ELR (cell line): ENCODE measurements at places on chromosomes 2 and 18.

DNA sequence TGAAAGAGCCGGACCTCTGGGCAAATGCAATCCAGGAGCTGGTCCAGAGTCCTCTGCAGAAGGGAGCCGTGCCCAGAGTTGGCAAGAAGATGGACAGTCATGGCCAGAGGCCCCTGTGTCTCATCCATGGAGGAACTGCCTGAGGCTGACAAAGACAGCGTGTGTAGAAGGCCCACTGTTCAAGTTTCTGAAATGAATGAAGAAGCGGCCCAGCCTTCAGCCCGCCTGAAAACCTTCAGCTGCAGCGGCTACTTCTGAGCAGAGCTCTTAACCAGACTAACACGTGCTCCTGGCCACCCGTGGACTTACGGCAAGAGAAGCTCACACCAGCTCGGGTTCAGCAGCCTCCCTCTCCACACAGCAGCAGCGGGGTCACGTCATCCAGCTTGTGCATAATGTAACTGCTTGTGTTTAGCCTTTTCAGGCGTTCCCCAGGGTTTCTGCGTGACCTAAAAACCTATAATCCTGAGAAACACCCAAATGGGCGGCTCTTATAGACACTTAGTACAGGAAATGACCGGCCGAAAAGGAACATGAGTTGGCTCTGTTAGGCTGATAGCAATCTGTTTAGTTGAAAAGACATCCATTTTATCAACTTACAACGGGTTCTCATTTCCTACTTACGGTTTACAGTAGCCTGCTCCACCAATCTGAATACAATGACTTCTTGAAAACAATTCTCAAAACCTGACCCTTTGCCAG is at the start of gene FAM124B:
TSS of gene FAM124B (minus strand) at position 467 of the 702 bp plus-strand sequence. CDS start at position 128, 339 bp downstream.
- DNase-seq, result peak; percentile 75

DNA sequence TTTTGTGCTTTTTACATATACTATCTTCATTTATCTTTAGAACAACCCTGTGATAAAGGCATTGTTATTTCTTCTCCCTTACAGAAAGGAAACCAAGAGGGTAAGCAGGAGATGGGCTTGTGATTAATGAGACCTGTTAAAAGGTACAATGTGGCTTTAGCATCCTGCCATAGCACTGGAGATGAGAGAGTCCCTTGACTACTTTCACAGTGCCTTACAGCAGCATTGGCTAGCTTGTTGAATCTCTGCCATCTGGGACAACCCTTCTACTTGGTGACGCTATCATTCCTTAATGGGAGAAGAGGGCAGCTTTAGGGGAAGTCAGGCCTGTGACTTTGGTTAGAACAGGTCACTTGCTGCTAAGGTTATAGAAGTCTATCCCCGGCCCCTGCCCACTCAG is 68.1 kb upstream of the LYPD6B start:
- no peak for DNase-seq

- DNase-seq, result no peak
Measured at GRCh38 chr2:241068942-241069810, 32.9 kb downstream of the MTERF4 start.

GRCh38 chr2:135662088-135662487 is 79.6 kb upstream of the UBXN4 start:
- DNase-seq, result peak; percentile 7

DNA sequence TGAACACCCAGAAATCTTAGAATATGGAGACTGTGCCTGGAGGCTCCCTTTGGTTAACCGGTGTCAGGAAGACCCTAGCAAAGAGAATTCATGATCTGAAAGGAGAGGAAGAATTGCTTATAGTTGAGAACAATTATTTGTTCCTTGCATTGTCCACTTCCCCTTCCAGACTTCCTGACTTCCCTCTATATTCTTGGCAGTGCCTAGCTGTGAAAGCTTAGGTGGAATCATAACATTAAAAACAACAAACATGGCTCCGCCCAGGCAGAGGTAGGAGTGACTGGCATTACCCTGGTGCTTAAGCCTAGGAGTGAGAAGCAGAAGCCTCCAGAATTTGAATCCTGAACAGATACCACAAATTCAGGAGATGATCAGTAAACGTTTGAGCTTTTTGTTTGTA is 1.9 kb downstream of the TTL start:
- DNase-seq, result no peak

DNA sequence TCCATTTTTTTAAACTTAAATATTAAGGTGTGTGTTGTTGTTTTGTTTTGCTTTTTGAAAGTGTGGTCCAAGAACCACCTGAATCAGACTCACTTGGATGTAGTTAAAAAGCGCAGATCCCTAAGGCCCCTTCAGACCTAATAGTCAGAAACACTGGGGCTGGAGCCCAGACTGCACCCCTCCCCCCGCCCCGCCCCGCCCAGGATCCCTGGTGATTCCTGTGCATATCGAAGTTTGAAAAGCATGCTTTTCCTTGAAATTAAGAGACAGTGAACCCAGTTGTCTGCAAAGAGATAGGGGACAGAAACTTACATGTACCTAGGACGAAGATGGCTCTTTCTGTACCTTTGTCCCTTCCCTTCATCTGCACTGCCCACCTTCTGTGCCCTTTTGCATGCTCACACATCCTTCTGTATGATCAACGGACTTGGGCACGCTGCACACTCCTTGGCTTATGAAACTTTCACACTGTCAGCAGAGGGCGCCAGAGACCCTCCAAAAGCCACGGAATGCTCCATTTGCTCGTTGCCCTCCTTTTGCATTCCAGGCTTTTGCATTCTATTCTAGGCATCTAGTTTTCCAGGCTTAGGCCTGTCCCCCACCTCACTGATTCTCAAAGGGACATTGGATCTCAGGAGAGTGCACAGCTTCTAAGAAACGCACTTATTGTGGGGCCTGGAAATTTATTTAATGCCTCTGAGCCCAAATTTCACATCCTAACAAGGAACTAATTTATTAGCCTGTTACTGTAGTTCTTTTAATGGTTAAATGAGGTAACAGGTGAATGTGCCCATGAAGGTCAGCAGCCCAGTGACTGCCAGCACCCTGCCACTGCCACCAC is 32.8 kb upstream of the SLC14A1 start:
- peak; percentile 78 for DNase-seq

GRCh38 chr2:237486819-237487448 is at the start of gene MLPH:
TSS of gene MLPH (plus strand) at chr2:237487251. CDS start at chr2:237493427, 6,176 bp downstream.
- DNase-seq, result peak; percentile 79

DNA sequence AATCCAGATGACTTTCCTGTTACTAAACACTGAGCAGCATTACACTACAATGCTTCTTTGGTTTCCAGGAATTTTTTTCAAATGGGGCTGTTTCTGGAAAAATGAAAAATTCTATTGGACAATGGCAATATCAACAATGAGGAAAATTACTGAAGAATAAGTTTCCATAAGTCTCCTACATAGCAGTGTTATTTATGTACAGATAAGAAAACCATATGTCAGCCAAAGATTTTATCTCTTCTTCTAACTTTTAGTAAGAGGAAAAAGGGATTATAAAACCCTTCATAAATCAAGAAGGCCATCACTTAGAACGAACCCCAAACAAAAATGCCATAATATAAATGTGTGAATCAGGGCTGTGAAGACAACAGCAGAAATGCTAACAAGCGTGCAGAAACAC is 31.6 kb upstream of the NOSTRIN start:
- DNase-seq, result no peak

DNA sequence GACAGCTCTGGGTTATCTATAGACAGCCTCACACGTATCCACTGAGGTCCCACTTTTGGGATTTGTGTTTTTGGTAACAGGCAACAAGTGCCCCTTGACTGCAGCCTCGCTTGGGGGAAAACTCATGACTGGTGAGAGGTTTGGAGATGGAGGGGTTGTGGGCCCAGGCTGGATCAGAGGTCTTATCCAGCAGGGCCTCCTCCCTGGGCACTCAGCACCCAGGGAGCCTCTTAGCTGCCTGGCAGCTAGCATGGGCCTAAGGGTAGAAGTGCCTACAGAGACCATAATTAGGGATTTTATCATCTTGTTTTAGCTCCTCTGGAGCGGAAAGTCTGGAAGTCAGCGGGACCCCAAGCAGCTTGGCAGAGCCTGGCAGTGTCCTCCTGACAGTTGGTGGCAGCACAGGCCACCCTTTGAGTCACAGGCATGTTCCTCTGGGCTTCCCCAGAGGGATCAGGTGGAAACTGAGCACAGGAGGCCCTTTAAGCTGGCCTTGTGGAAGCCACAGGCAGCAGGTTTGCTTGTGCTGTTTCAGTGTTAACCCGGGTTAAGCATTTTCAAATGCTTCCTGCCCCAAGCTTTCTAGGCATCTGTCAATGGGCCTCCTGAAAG is 143.1 kb downstream of the KCTD1 start:
- DNase-seq, result peak; percentile 48

DNA sequence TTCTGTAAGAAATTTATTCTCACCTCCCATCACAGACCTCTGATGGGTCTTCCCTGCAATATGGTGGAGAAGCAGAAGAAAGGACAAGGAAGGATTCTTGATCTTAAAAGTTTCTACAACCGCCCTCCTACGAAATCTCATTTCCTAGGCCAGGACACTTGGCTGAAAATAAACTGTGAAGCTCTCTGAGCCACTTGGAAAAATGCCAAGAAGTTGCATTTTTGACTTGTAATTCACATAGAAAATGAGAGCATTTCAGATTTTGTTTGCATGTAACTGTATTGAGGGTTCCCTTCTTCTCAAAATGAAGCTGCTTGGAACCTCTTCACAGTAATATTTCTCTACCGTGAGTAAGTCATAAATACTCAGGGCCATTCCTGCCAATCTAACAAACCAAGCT is 458.3 kb upstream of the SLC14A2 start:
- no peak for DNase-seq

GRCh38 chr2:114201781-114202180 is 240.7 kb upstream of the DPP10 start:
- DNase-seq, result no peak

- DNase-seq, result no peak
Measured at GRCh38 chr2:235725016-235725489, 231.2 kb downstream of the AGAP1 start.

- no peak for DNase-seq
Measured at GRCh38 chr2:84846041-84846663, 34.7 kb downstream of the TRABD2A start.

DNA sequence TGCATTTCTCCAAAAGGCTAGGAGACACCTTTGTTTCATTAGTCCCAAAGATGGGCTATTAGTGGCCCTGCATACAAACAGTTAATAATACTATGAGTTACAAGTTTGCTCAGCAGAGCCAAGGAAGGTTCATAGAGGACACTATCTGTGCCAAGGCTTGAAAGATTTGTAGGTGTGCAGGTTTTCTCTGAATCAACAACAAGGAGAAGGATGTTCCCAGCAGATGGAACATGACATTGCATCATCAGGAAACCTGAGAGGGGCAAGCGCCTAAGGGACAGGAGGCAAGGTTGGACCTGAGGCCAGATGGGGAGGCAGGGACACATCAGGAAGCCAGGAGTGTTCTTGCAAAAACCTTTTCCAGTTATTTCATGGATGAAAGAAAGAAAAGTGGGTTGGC is 35.4 kb upstream of the STK17B start:
- DNase-seq, result no peak

- DNase-seq, result no peak
Measured at GRCh38 chr18:9405130-9405529, 70.2 kb upstream of the RALBP1 start.

DNA sequence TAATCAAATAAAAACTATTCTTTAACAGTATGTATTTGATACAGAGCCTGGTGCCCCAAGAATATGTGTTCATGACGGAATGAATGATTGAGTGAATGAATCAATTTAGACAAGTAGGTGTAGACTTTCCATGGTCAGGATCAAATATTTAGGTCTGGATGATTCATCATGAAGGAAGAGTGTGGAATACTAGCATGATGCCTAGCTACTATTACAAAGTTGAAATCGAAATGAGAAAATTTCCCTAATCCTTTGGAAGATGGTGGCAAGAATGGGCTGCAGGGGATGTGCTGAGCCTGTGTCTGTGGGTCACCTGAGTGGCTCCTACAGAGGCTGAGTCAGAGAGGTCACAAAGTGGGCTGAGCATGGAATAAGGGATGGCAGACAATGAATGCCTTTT is 3.1 kb upstream of the MALT1 start:
- peak; percentile 79 for DNase-seq

DNA sequence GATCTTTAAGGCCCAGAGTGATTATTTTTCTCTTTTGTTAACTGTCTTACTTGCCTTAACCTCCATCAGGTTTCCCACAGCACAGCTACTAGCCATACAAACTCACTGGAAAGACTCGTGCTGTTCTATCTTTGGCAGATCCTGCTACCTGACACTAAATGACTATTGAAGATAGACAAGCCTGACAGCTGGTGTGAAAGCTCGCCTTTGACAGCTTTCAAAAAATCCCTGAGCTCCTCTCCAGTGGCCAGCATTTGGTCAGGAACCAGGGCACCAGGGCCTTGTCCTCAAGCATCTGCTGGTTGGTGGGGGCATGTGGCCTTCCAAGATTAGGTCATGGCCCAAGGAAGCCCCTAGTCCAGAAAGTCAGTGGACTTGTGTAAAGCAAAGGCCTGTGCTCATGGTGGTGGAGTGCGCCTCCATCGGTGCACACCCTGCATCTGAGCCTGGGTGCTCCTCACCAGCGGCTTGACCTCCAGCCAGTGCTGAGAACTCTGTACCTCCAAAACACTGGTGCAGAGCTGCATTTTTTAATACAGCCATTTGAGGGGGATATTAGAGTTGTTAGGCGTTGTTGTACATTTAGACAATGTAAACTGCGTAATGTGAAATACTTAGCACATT is 158.5 kb downstream of the NCK2 start:
- no peak for DNase-seq
